RPMI7951 (cell line): ENCODE measurements at places on chromosomes 13 and 19. TPM values are rescaled to one million over a fixed set of nuclear protein-coding genes. Genes with fewer than 3 reads are reported as not detected.

DNA sequence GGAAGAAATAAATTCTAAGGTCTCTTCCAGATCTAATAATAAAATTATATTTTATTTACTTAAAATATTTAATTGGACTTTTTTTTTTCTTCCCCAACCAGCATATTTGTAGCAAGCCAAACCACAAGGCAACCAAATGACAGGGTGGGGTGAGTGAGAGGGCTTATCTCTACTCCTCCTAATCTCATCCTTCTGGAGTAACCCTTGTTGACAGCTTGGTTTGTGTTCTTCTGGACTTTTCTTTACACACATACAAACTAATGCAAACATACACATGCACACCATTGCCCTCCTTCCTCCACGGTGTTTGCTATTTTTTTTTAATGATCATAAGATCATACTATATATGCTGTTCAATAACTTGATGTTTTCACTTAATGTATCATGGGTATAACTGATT lies 383.1 kb downstream of the DLEU7 start:
- DNase-seq = no peak

The ZNF878 gene
- total RNA-seq = 0.96 and 0.98 TPM in 2 replicates

GRCh38 chr13:26052337-26052736 lies 521 bp upstream of the SHISA2 start:
- no peak for DNase-seq

DNA sequence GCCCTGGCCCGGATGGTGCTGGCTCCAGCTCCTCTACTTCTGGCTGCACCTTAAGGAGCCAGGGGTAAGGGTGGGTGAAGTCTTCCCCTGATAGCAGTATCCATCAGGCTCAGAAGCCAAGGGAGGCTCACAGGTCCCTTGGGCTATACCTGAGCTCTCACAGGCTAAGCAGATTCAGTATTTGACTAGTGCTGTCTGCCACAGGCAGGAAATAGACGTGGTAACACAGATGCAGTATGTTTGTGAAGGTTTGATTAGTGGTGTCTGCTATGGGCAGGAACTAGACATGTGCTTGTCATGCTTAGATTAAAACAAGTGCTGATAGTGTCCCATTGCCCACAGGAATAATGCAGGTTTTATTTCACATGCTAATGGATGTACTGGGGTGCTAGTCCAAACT lies 4.0 kb downstream of the SYT5 start:
- DNase-seq = no peak

DNA sequence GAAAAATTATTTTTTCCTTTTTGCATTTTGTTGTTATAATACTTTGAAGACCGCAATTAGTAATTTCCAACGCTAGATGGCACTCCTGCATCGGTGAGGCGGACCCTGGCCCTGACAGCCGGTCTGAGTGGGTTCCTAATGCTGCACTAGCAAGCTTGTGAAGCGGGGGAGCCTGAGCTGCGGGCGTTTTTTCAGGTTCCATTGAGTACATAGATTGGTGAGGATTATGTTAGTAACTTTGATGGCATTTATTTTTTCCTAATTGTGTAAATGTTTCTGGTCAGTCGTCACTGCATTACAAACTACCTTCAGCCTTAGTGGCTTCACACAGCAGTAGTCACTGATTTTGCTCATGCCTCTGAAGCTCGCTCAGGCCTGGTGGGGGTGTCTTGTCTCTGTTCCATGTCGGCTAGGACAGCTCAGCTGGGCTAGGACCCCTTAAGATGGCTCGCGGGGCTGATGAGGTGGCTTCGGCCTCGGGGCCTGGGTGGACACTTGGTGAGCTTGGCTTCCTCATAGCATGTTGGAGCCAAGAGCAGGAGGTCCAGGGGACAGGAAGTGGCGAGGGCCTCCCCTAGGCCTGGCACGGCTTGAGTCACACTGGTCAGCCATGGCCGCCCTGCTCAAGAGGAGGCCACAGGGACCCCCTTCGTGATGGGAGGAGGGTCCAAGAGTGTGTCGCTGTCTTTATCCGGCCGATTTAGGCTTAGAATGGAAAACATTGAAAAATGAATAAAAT lies 25.0 kb downstream of the ERCC5 start:
- DNase-seq = peak; percentile 44
